Activated naive CD4-positive, alpha-beta T cell treated with anti-CD3 and anti-CD28 coated beads, Interleukin-2, amount 10 ng/mL, durations not matched to agents 7 days and 5 days (primary cell): ENCODE measurements at places on chromosomes 5 and 9.

GRCh38 chr5:160742446-160742845 is 109.6 kb downstream of the ATP10B start:
- DNase-seq = no peak

- DNase-seq = no peak
Measured at GRCh38 chr5:81552852-81553566, 159.1 kb upstream of the ACOT12 start.

DNA sequence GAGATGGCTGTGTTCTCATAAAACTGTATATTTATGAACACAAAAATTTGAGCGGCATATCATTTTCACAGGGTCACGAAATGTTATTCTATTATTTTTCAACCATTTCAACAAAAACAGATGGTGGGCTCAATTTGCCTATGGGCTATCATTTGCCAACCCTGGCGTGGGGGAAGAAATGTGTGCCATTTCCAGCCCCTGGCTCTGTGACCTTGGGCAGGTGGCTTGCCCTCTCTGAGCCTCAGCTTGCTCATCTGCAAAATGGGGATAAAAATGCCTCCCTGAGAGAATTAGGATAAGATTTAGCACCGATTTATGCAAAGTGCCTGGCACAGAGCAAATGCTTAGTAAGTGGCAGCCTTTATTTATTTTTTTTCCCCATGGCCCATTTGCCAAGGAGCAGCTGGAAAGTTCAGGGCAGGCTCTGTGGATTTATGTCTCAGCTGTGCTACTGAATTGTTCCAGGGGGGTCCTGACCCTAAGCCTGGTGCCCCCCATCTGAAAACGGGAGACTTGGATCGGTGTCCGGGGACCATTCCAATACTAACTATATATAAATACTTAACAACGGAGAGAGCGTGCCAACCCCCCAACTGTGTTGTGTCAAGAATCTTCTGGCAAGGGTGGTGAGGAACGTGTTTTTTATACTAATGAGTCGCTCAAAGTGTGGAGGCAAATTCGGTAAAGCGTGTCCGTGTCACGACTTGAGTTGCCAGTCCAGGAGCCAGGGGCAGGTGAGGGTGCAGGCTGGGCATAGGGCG is 34.5 kb downstream of the HRH2 start:
- DNase-seq = no peak

DNA sequence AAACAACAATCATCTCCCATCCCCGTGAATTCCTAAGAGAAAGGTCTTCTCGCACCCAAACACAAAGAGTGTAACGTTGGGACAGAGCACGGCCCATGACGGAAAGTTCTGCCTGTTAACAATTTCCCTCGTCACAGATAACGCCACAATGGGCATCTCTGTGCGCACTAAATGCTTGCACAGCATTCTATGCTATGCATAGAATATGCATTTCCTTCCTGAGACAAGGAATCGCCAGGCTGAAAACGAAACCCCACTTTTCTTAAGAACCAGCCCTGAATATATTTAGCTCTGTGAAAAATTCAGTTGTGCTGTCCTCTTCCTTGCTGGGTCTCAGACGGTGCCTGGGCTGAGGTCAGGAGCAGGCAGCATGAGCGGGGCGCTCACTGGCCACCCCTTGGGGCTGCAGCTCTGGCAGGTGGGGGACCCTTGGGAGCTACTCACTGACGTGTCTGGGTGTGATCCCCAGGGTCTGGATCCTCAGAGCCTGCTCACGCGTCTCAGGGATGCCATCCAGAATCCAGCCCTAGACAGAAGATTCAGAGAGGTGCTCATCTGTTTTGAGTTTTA is 49.8 kb downstream of the AK8 start:
- DNase-seq = no peak

- DNase-seq = no peak
Measured at GRCh38 chr5:128304791-128305190, 221.2 kb downstream of the SLC12A2 start.

GRCh38 chr9:18598969-18599368 is 125.0 kb downstream of the ADAMTSL1 start:
- no peak for DNase-seq

GRCh38 chr9:26782899-26783298 is 109.7 kb downstream of the CAAP1 start:
- no peak for DNase-seq

DNA sequence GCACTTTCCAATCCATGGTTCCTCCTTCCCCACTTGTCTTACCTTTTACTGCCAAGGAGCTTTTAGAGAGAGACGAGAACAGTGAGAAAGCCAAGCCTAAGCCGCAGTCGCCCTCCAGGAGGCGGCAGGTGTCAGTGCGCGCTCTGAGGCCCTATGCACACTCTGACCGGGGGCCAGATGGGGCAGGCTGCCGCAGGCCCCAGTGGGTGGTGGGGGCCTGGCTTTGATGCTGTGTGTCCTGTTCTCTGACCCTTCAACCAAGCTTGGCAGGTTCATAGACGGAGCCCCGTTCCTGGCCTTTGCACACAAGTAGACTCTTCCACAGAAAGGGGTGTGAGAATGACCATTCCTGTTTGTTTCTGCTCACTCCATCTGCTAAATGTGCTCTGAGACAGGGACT is 77.3 kb downstream of the WNK2 start:
- DNase-seq = peak; percentile 11

DNA sequence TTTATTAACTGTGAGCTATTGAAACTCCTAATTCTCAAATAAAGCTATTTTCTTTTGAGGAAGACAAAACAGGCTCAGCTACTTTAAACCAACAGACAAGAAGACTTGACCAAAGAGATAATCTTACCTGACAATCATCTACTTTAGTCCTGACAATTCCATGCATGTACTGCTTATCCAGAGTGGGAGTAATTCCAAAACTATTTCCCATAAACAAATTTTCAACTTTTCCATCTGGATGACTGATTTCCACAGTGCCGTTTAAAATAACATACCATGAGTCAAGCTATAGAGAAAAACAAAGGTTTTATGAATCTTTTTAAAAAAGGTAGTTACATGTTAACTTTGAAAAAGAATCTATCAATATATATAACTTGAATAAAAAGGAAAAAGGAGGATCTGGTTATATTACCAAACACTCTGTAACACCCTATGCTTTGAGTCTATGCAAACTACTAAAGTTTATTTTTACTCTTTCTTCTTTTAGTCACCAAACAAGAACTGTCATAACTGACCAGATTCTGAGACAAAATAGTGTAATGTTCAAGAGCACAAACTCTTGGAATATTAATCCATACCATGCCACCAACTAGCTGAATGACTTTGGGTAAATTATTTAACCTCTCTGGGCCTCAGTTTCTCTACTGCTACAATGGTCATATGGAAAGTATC is 129.7 kb downstream of the RAPGEF6 start:
- no peak for DNase-seq

GRCh38 chr9:29514336-29514735 is 1941.1 kb upstream of the C9orf72 start:
- DNase-seq = no peak

DNA sequence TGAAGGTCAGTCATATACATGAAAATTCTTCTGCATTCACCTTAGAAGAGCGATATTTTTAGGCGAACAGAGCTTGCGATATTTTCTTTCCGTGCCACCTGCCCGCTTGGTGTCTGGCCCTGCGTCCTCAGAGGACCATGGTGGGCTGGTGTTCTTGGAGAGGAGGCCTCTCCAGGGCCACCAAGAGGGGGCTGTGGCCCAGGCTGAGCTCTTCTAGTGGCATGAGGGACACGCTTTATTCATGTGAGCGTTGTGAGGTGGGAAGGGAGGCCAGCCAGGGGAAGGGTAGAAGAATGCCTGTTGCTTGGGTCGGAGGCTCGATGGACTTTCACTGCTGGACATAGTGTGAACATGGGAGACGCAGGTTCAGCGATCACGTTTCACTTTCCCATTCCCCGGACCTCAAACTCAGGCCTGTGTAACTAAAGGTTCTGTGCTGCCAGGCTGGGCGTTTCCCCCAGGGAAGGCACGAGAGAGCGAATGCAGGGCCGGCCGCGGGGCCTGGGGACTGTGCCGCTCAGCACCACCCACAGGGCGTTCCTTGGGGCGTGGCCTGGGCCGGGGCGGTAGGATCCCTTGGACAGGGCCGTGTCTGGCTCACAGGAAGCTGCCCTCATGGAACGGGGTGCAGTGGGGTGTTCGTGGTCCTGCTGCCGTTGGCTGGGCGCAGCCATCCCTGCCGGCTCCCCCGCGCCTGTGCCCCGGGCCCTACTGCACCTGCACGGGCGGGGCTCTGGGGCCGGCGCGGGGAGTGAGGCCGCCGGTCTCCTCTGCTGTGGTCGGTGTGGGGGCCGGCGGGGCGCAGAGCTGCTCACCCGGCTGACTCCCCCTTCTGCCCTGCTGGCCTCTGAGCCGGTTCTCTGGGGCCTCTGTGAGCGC is 40.7 kb upstream of the CLPTM1L start:
- peak; percentile 93 for DNase-seq

- DNase-seq = no peak
Measured at GRCh38 chr5:109757490-109757889, 67.8 kb downstream of the MAN2A1 start.

DNA sequence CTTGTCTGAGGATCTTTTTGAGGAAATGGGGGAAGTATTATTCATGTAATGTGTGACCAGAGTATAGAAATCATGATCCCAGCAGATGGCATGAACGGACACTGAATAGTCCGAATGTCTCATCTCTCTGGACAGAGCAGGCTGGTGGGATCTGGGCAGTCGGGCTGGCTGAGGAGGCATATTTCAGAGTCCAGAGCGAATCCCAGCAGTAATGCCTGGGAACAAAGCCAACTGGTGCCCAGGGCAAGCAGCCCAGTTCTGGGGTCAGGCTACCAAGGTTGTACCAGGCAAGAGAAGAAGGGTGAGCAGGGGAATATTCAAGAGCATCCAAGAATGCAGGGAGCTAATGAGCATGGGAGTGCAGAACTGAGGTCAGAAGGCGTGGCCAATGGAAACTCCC is 306.4 kb downstream of the ZSWIM6 start:
- DNase-seq = no peak

DNA sequence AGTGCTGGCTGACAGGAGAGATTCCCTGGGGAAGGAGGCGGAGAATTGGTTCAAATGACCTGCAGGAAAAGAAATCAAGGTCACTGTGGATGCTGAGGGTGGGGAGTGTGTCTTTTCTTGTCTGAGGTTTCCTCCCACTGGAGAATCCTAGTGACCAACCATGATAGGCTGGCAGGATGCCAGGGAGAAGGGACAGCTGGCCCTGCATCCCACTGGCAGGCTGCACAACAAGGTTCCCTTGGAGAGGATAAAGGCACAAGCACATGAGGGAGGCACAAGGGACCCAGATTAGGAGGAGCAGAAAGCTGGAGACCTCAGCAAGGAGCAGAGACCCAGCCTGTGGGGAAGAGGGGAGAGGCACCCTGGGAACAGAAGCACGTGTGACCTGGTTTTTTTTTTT is 11.4 kb upstream of the ZDHHC12 start:
- no peak for DNase-seq

DNA sequence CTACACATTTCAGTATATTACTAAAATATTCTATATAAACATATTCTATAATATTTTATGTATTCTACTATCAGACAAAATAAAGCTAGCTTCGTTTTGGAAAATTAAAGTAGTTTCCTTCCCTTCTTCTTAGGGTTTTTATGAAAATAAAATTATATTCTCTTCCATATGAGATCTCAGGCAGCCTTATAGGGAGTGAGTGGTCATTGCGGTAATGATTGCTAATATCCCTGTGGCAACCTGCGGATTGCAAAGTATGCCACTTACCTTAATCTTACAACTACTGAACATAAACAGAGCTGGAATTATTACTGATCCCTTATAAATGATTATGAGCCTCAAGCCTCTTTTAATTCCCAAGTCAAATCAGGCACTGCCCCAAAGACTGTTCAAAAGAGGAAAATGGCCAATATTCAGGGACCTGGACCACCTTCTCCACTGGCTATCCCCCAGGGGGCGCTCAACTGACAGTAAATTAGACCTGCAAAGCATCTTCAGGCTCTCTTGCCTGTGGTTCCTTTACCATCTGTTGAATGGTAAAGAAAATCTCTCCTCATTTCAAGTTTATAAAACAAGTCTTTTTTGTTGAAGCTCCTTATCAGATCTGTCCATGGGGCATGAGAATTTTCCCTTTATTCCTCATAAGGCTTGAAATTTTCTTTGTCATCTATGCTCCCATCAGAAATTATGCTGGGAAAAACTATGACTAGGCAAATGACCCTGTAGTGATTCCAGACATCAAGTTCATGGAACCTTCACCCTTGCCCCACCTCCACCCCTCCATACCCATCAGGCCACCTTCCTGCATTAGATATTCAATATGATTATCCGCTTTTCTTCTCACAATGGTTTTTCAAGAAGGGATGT is 163.9 kb downstream of the CEMIP2 start:
- peak; percentile 87 for DNase-seq

GRCh38 chr5:146025114-146025680 is 80.2 kb downstream of the PLAC8L1 start:
- DNase-seq = no peak
